AML-193 (cell line): ENCODE measurements at places on chromosomes 3 and 15.

DNA sequence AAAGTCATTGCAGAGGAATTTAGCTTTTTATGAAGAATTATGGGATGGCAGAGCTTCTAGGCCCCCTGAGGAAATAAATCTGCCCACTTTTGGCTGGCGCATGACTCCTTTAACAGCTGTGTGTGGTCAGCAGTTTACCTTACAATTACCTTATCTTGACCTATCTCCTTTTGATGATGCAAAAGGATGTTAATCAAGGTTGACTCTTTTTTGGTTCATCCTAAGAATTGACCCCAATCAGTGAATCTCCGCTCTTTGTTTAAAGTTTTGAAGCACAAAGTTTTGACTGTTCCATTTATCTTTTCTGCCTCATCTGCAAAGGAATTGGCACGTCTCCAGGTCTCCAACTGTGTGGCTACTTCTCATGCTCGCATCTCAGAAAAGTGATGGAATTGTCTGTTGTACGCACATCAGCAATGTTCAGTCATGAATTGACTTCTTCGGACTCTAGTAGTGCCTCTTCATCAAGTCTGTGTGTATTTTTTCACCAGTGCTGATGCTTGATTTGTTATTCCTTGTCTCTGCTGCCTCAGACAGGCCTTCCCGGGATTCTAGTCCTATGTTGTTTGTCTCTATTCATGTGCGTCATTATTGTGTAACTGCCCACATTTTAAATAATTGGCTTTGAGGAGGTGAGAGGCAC, 196.2 kb upstream of the CFAP20DC start:
- DNase-seq, result no peak

GRCh38 chr3:139122221-139122581, 77.5 kb upstream of the PRR23C start:
- no peak for DNase-seq

GRCh38 chr3:75294124-75294523, 370.0 kb upstream of the FRG2C start:
- DNase-seq, result no peak

DNA sequence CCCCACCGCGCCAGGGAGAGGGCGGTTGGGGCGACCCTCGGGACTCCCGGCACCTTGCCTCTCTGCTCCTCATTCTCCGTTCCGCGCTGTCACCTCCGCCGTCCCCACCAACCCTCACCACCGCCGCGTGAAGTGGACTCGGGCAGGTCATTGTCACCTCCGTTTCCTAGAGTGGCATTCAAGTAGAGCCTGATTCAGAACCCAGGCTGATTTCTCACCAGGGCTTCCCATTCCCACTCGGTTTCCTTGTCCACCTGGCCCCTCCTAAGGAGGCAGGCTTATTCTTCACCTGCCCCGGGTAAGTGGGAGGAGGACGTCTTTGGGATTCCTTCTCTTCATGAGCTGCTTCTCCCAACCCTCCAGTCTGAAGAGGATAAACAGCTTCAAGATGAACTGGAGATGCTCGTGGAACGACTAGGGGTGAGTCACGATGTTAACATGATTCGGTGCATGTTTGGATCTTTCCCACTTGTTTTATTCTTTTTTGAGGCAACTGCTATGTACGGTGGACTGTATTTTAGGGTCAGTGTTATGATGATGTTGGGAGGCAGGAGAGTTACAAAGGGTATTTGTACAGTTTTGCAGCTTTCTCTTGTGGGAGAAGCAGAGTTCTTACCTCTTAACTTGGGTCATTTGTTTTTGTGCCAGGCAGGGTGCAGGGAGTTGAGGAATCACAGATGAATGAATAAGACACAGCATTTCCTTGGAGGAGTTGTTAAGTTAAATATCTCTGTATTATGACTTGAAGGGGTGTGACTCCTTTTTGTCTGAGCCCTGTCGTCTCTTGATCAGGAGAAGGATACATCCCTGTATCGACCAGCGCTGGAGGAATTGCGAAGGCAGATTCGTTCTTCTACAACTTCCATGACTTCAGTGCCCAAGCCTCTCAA, 692 bp downstream of the PSMD2 start:
- no peak for DNase-seq

- no peak for DNase-seq
Observed at GRCh38 chr3:39290255-39290654, 10.4 kb upstream of the CX3CR1 start.

GRCh38 chr3:37162501-37163245, 11.7 kb downstream of the LRRFIP2 start:
- DNase-seq, result no peak

DNA sequence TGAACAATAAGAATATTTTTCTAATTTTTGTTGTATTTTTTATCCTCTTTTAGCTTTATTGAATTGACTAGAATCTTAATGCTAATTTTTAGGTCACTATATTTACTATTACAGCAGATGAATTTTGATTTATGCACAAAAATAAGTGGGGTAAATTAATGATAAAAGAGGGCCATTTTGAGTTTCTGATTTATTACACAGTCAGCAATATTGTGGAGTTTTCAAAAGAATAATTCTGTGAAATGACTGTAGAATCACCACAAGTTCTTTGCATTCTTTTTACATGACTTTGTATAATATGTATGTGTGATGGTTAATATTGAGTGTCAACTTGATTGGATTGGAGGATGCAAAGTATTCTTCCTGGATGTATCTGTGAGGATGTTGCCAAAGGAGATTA, 812.4 kb upstream of the DPPA4 start:
- DNase-seq, result no peak

- no peak for DNase-seq
Observed at GRCh38 chr3:177212278-177212610, 15.0 kb upstream of the TBL1XR1 start.

DNA sequence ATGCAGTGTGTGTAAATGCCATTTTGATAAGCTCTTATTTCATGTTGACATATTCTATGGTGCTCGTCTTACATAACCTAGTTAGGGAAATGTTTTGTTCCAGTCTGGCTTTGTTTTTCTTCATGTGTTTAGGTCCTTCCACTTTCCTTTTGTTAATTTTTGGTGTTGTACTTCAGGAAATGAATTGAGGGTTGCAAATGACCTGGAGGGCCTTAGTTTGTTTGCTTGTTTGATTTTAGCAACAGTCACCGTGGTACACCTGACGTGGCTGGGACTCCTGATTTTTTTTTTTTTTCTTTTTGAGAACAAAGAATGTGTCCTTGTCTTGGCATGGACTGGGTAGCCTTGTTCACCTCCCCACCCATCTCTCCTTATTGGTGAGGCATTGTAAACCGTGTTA, 114.8 kb downstream of the IGF1R start:
- DNase-seq, result no peak
